H1 (cell line): ENCODE measurements at places on chromosomes 6 and 20. TPM values are rescaled to one million over a fixed set of nuclear protein-coding genes. Genes with fewer than 3 reads are reported as not detected.

Gene MEP1A
- total RNA-seq = not detected in 2 replicates

DNA sequence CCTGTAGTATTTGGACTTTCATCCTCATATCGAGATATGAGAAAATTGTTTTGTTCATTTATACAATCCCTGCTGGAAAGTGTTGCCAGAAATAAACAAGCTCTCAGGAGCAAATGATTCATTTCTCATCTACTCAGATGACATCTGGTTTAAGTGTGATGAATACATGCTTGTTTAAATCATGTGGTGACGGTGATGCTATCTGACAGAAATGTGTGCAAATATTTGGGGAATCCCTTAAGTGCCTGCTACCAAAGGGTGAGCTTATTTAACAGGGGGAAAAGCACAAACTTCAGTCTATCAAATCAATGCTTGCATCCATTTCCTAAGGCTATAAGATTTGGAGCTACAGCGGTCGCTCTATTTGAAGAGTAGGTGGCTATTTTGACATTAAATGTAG is 368.3 kb upstream of the SASH1 start:
- DNase-seq = no peak

DNA sequence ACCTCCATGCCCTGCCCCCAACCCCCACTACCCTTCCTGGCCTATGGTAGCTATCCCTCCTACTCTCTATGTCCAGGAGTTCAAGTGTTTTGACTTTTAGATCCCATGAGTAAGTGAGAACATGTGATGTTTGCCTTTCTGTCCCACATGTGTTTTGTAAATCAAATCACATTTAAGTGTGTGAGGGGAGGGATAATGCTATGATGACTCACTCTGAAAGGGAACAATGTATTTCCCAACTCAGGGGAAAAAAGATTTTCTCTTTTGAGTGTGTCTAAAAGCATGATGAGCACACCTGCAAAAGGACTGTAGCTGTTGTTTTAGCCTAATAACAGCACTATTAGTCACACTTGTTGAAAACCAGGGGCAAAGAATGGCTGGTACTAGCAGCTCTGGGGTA is 193.7 kb downstream of the GJA10 start:
- DNase-seq = no peak

- no peak for DNase-seq
Observed at GRCh38 chr20:15220009-15220656, 882.7 kb upstream of the FLRT3 start.

DNA sequence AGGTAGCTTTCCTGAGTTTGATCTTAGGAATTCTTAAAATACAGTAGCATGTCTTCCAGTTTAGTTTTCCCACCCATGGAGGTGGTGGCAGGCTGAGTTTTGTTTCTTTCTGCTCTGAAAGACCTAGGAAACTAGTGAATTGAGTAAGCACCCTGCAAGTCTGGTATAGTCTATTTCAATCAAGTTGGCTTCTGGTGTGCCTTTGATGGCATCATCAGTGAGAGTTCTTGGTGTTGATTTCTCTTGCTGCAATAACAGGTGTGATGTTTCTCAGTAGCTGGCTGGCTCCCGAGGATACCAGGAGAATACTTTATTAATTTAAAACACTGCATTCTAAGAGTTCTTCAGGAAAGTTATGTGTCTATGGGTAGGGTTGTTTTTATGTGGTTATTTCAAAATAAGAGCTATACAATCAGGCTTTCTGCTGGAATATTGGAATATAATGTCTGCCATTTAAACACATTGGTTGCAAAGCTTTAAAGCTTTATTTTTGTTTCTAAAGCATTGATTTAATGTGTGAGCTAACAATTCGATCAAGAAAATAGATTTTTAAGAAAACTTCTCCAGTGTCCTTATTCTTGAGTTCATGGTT is 19.0 kb downstream of the VAPB start:
- DNase-seq = no peak

Gene SLC4A11
- 29.1 and 32.3 TPM in 2 replicates for total RNA-seq

DNA sequence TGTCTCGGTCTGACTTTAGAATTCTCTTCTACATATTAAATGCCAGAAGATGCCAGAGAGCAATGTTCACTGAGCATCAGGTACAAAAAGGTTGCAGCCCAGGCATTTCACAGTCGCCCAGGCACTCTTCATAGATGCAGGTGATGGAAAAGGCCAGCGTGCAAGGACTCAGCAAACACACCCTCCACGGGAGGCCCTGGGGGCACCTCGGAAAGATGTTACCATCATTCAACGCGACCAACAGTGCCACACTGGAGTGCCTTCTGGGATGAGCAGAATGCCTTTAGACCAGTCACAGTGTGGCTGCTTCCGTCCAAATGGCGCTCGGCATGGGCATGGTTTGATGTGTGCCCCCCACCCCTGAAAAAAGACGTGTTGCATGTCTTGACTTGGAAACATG is 4.5 kb upstream of the RAMACL start:
- DNase-seq = no peak

- DNase-seq = no peak
Observed at GRCh38 chr6:49328051-49328744, 134.9 kb downstream of the MMUT start.

GRCh38 chr6:170516783-170517616 is 36.1 kb downstream of the PSMB1 start:
- no peak for DNase-seq

Gene EPHA7
- total RNA-seq = 6.1 and 6.8 TPM in 2 replicates

DNA sequence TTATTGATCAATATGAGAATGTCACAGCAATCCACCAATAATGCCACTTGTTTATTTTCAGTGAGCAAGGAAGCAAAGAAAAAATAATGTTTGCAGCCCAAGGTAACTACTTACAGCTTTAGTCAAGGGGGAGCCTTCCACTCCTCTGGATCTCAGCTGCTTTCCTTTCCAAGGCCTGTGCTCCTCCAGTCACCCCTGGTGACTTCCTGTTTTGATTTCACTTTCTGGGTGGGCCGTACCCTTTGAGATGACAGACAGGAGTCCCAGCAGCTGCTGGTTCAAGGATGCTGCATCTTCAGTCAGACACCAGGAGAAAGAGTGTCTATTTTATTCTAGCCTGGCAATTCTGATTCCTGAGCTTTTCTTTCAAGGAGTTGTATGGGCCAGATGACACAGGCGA is 5.6 kb upstream of the VNN2 start:
- DNase-seq = no peak

DNA sequence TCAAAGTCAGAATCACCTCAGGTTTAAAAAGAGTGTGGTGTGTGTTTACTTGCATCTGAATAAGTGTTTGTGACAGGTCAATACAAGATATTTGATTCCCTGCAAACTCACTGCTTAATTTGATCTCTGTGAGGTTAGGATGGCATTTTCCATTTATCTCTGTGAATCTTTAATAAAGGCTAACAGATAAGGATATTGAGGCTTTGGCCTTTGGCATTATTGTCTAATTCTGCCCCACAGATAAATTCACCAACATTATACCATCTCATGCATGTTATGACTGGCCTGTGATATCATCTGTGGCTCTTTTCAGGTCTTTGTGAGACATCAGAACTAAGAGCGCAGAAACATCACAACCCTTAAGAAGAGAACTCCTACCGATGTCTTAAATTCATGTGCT is 84.7 kb downstream of the TRMT6 start:
- no peak for DNase-seq

Gene TMEM181
- 18.2 and 19.0 TPM in 2 replicates for total RNA-seq

DNA sequence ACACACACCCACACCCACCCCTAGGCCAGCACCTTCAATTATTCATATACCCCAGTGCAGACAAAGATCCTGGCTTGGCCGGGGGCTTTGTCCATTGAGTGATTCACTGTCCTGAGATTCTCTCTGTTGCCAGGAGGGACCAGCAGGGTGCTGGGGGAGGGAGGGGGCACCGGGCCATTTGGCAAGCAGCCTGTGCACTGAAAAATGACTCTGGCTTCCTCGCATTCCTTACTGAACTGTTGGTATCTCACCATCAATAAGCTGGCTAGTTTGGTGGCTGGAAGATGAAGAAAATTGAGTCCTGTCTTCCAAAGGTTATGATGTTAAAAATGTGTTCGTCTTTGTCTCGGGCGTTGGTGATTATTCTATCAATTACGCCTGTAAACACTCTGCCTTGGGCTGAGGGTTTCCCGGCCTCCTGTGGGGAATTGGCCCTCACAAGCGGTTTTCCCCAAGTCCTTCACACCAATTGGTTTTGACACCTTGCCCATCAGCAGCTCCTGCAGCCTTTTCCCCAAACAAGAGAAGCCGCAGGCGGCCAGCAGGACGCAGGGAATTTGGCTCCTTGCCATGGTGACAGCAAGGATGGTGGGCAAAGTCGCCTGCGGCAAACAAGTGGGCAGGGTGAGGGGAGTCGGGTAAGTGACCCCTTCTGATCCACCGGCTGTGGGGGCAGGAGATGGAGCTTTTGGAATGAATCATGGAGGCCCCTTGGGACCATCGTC is 4.9 kb downstream of the VSTM2L start:
- DNase-seq = no peak

- no peak for DNase-seq
Observed at GRCh38 chr6:10587656-10588406, 66.7 kb downstream of the GCNT2 start.

Gene ZNF311
- total RNA-seq = 4.2 and 4.3 TPM in 2 replicates

DNA sequence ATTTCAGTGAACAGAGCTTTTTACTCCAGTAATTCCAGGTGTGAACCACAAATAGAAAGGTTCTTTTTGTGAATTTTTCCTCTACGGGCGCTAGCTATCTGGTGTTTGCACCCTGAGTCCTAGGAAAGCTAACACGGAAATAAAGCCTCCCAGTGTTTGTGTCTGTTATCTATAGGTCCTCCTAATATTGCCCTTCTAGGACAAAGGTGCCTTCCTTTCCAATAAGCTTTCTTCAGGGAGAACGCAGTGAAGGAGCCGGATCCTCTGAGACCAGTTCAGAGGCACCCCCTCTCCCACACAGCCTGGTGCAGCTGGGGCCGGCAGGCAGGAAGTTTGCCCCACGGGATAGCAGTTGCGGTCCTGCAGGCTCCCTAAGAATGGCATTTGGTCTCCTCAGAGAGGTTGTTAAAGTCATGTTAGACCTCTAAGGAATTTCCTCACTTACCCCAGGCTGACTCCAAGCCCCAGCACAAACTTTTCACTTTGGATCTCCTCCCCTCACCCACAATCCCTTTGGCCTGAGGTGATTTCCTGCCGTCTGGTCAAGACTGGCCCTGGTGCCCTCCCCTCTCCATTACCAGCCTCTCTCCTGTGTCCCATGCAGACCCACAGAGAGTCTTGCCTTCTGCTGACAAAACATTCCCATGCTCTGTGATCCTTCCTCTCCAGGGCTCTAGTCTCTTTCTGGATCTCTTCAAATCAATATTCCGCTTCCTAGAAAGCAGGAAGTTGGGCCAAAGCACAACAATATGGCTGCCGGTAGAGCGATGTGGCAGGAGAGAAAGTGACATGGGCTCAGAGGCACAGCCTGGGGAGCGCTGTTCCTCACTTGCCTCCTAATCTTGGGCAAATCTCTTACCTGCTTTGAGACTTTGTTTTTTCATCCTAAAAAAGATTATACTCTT is 126.0 kb downstream of the MOXD1 start:
- DNase-seq = no peak

Gene AIF1
- 7.5 and 9.8 TPM in 2 replicates for total RNA-seq

DNA sequence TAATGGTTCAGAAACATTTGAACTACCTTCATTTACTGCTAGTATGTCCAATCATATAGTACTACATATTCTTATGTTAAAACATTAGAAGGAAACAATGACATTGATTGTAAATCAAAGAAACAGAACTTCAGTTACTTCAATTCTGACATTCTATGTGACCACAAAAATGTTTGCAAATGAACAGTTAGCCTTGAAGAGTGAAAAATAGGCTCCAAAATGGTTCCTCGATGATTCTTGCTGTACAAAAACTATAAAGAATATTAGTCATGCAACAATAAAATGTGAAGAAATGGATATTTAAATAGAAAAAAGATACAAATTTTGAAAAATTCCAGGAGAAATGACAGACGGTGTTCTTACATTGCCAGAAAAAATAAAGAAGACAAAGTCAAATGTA is 686.9 kb downstream of the BCKDHB start:
- DNase-seq = no peak

Gene HDGFL1
- not detected in 2 replicates for total RNA-seq
